GM23338 (cell line): ENCODE measurements at places on chromosomes 12 and 14. TPM values are rescaled to one million over a fixed set of nuclear protein-coding genes. Genes with fewer than 3 reads are reported as not detected.
A peak's percentile ranks its signal among the peaks of the same experiment; 100 is the strongest.

- no peak overlapping the region for H3K27ac ChIP-seq
- no peak for DNase-seq
- peaks cover 12% of the 10 kb centered on the region; the same call in 1 of the 2 replicates for H3K27me3 ChIP-seq
- H3K4me3 ChIP-seq, result no peak overlapping the region
- no peaks in the 10 kb centered on the region for H3K4me1 ChIP-seq
- peaks cover 17% of the 10 kb centered on the region for H3K36me3 ChIP-seq
Measured at GRCh38 chr12:123404581-123404980, 20.6 kb downstream of the KMT5A start.

GRCh38 chr12:99067171-99067785 is 422.2 kb downstream of the APAF1 start:
- H3K36me3 ChIP-seq, result no peaks in the 10 kb centered on the region
- no peaks in the 10 kb centered on the region for H3K27me3 ChIP-seq
- DNase-seq, result no peak

KCNH5 gene
- total RNA-seq, result 0.83 and 0.97 TPM in 2 replicates

HOXC4 gene
- total RNA-seq, result not detected in 2 replicates

- H3K27me3 ChIP-seq, result no peaks in the 10 kb centered on the region
- no peak overlapping the region for H3K4me3 ChIP-seq
- H3K27ac ChIP-seq, result no peak overlapping the region
- DNase-seq, result peak; percentile 74
- H3K4me1 ChIP-seq, result peaks cover 37% of the 10 kb centered on the region
- no peaks in the 10 kb centered on the region for H3K36me3 ChIP-seq
Measured at GRCh38 chr14:61925043-61925442, 162.8 kb downstream of the SNAPC1 start.

KRT79 gene
- 0.21 TPM in 1 of 2 replicates, not detected in the other for total RNA-seq

GRCh38 chr14:75273272-75274049 is 5.2 kb upstream of the FOS start:
- peaks cover 7% of the 10 kb centered on the region; the same call in 1 of the 2 replicates for H3K4me1 ChIP-seq
- H3K27me3 ChIP-seq, result peaks cover 31% of the 10 kb centered on the region
- no peak overlapping the region for H3K4me3 ChIP-seq
- H3K27ac ChIP-seq, result no peak overlapping the region

GRCh38 chr14:102588821-102589220 is 3.6 kb upstream of the RCOR1 start:
- H3K4me1 ChIP-seq, result peaks cover 18% of the 10 kb centered on the region
- no peaks in the 10 kb centered on the region for H3K36me3 ChIP-seq
- no peak for DNase-seq
- H3K27ac ChIP-seq, result no peak overlapping the region

GARIN6 gene
- total RNA-seq, result not detected in 2 replicates

DNA sequence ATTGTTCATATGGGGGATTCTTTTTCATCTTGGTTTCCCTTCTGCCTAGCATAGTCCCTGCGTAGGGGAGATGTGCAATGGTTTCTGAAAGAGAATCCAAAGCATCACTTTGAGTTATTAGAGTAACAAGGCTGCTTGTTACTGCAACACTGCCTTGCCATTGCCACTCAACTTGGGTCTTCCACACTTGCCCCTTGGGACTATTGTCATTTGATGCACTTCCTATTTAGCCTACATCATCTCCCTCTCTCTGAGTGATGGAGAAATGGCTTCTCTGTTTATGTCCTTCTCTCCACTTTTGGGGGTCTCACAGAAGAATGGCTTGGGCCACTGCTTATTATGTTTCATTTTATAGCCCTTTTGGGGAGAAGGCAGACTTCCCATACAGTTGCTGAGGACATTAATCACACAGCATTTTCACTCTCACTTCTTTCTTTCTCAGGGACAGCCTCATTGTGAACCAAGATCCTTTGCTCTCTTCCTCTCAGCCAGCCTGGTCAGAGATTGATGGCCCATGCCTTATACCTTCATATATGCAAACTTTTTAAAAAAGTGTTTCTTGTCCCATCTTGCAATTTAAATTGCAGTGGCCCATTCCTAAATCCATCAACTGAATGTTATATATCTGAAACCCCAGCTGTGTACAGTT is 50.8 kb upstream of the POC1B start:
- DNase-seq, result no peak
- 0 out of 2 replicates have a peak, but pooled peaks cover 12% of the 10 kb centered on the region for H3K4me1 ChIP-seq
- H3K36me3 ChIP-seq, result no peaks in the 10 kb centered on the region
- H3K27ac ChIP-seq, result no peak overlapping the region

DNA sequence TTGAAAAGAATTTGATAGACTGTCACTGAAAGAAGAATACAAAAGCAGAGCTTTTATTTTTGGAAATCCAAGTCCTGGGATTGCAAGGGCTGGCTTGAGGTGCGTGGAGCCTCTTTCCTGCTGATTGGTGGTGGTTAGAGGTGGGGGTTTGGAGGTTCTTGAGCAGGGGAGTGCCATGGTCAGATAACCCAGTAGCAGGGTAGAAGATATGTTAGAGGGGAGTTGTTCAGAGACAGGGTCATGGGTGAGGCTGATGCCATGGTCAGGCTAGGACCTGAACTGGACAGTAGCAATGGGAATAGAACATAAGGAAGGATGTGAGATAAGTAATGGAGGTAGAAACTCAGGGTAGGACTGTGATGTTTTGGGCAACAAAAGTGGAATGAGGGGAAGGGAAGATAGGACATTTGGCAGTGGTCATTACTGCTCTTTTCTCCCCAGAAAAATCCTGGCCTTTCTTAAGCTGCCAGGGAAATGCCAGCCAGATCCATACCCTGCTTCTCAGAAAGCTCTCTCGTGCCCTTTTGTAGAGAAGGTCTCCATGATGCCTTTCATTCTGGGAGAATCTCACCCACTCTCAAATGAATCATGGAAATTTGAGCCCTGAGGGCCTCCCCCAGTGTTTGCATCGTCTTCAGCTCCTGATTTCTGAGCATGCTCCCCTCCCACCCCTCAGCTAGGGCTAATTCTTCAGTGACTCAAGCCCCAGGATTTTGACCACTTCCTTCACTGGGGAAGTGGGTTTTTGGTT is 9.5 kb downstream of the EMP1 start:
- no peak overlapping the region for H3K4me3 ChIP-seq
- no peaks in the 10 kb centered on the region for H3K27me3 ChIP-seq
- H3K27ac ChIP-seq, result no peak overlapping the region
- DNase-seq, result no peak

GRCh38 chr12:110932046-110932445 is 11.7 kb upstream of the MYL2 start:
- peaks cover 12% of the 10 kb centered on the region for H3K4me1 ChIP-seq
- H3K4me3 ChIP-seq, result no peak overlapping the region
- H3K27me3 ChIP-seq, result no peaks in the 10 kb centered on the region
- H3K27ac ChIP-seq, result peak overlapping the region; percentile 50; the same call in 1 of the 2 replicates
- H3K36me3 ChIP-seq, result no peaks in the 10 kb centered on the region

GRCh38 chr12:62799766-62800406 is 135.1 kb downstream of the PPM1H start:
- H3K4me1 ChIP-seq, result peaks cover 8% of the 10 kb centered on the region
- no peaks in the 10 kb centered on the region for H3K27me3 ChIP-seq
- H3K36me3 ChIP-seq, result no peaks in the 10 kb centered on the region
- no peak overlapping the region; the same call in 1 of the 2 replicates for H3K27ac ChIP-seq
- H3K4me3 ChIP-seq, result no peak overlapping the region

GRCh38 chr14:32601906-32602305 is 272.8 kb downstream of the AKAP6 start:
- peaks cover 4% of the 10 kb centered on the region; the same call in 1 of the 2 replicates for H3K4me1 ChIP-seq
- no peaks in the 10 kb centered on the region for H3K27me3 ChIP-seq
- H3K36me3 ChIP-seq, result no peaks in the 10 kb centered on the region
- no peak overlapping the region for H3K27ac ChIP-seq

SLC25A21 gene
- 5.5 and 12.1 TPM in 2 replicates for total RNA-seq

DNA sequence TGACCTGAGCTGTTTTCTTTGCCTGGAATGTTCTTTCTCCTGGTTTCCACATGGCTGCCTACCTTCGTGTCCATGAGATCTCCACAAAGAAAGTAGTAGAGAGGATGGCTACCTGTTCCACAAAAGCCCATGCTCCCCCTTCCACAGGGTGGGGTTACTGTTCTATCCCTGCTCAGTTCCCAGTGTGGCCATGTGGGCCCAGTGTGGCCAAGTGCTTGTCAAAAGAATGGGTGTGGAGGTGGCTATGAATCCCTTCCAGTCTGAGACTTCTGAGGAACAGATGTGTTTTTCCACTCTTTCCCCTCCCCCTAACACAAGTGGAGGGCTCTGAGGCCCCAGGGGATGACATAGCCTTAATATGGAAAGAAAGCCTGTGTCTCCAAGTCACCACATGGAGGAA is 26.2 kb upstream of the HSP90B1 start:
- H3K4me1 ChIP-seq, result no peaks in the 10 kb centered on the region
- no peak overlapping the region for H3K27ac ChIP-seq
- no peaks in the 10 kb centered on the region for H3K36me3 ChIP-seq

DNA sequence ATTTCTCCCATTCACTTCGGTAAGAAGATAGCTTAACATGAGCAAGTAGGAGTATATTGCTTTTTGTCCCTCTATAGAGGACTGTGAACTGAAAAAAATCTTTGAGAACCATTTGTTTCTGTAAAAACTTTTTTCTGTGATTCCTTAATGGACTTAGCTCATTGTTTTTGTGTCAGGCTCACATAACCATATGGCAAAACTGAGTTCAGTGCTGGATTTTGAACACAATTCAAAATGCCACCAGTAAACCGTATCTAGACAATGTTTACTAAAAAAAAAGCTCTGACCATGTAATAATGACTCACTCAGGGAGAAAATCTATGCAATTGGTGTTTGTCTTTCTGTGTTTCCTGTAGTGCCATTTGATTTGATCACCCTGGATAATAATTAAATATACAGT is 5.2 kb downstream of the TRHDE start:
- no peak for DNase-seq
- peaks cover 33% of the 10 kb centered on the region for H3K27me3 ChIP-seq
- no peak overlapping the region for H3K27ac ChIP-seq
- H3K4me3 ChIP-seq, result no peak overlapping the region
- peaks cover 45% of the 10 kb centered on the region for H3K4me1 ChIP-seq

GRCh38 chr12:130948136-130948535 is 5.6 kb upstream of the ADGRD1 start:
- H3K27ac ChIP-seq, result no peak overlapping the region
- peaks cover 14% of the 10 kb centered on the region for H3K4me1 ChIP-seq
- H3K36me3 ChIP-seq, result no peaks in the 10 kb centered on the region
- peak; percentile 94 for DNase-seq
- no peaks in the 10 kb centered on the region for H3K27me3 ChIP-seq

DNA sequence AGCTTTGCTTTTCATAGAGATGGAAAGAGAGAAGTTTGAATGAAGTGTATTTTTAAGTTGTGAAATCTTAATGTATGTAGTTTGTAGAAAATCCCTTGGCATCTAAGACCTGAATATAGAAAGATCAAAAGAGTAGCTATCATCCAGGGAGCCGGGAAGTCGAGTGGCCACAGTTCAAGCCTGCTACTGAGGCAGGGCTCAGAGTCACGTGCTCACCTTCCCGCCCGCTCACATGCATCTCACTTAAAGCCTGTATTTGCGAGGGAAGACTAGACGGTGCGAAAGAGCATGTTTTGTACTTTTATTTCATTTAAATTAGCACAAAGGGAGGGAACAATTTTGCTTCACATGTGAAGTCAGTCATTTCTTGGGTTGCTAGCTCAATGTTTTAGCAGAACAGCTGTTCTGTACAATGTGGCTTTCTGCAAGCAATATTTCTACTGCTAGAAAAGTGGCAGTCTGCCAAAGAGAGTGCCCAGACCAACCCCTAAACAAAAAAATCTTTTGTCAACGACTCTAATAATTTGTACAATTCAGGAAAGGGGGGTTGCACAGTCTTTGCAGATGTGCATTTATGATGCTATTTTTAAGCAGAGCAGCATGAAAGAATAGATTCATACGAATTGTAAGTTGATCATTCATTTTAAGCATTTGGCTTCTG is 290.7 kb downstream of the NPAS3 start:
- peaks cover 11% of the 10 kb centered on the region for H3K4me1 ChIP-seq
- no peaks in the 10 kb centered on the region for H3K27me3 ChIP-seq
- H3K36me3 ChIP-seq, result no peaks in the 10 kb centered on the region
- no peak overlapping the region for H3K27ac ChIP-seq

GRCh38 chr14:52918486-52918885 is 32.4 kb downstream of the FERMT2 start:
- H3K4me1 ChIP-seq, result peaks cover 13% of the 10 kb centered on the region
- H3K27me3 ChIP-seq, result no peaks in the 10 kb centered on the region
- DNase-seq, result no peak

TDRD9 gene
- not detected in 2 replicates for total RNA-seq

GPD1 gene
- total RNA-seq, result 0.23 and 0.45 TPM in 2 replicates

DNA sequence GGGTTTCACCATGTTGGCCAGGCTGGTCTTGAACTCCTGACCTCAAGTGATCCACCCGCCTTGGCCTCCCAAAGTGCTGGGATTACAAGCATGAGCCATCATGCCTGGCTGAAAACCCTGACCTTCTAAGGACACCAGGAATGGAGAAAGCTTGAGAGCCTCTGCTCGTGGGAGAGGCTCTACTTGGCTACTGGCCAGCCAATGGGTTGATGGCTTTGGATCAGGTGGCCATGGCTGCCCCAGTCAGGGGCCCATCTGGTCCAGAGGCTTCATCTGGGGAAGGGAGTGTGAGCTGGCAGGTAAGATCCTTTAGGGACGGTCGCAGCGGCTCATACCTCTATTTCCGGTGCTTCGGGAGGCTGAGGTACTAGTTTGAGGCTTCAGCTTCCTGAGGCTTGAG is 42.5 kb upstream of the PPP1CC start:
- H3K27ac ChIP-seq, result no peak overlapping the region
- H3K4me1 ChIP-seq, result peaks cover 4% of the 10 kb centered on the region; the same call in 1 of the 2 replicates
- H3K36me3 ChIP-seq, result no peaks in the 10 kb centered on the region
- DNase-seq, result no peak
- no peak overlapping the region for H3K4me3 ChIP-seq

IRF9 gene
- total RNA-seq, result 8.2 and 9.2 TPM in 2 replicates

ZC2HC1C gene
- total RNA-seq, result 0.90 and 3.7 TPM in 2 replicates

RHOJ gene
- total RNA-seq, result 0.17 TPM in 1 of 2 replicates, not detected in the other

DNA sequence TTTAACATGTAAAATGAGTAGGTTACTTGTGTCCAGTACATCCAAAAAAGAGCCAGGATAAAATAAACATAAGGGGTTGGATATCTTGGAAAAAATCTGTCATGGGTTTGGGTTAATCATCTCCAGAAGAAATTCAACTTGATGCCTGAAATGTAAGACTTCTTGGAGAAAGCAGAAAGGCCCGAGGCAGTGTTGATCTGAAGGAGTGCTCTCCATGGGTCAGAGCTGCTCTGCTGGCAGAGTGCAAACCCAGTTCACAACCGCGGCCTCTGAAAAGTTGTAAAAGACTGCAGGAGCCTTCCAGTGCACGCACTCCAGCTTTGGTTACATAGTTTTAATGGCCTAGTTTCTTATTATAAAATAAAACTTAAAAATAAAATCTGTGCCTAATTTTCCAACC is 97.3 kb upstream of the ALX1 start:
- peak; percentile 19 for DNase-seq
- no peaks in the 10 kb centered on the region for H3K36me3 ChIP-seq
- H3K4me1 ChIP-seq, result no peaks in the 10 kb centered on the region
- H3K27me3 ChIP-seq, result no peaks in the 10 kb centered on the region
- H3K4me3 ChIP-seq, result no peak overlapping the region
- no peak overlapping the region for H3K27ac ChIP-seq

PLD4 gene
- 0.08 TPM in 1 of 2 replicates, not detected in the other for total RNA-seq

DNA sequence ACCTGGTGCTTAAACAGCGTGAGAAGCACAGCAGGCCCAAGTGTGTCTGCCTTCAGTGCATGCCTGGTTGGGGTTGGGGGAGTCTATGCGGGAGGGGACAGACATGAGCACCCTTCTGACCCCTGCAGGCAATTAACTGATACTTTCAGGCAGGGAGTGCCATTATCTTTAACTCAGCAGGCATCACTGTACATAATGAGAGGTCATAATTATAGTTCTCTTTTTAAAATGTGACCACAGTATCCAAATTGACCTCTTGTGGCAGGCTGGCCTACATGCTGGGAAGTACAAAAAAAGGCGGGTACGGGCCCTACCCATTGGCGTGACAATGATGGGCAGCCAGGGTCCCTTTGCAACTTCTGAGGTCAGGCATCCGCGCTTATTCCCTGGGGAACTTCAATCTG is 209.1 kb downstream of the FOXN3 start:
- DNase-seq, result peak; percentile 35
- no peaks in the 10 kb centered on the region for H3K36me3 ChIP-seq
- no peak overlapping the region for H3K27ac ChIP-seq
- peaks cover 47% of the 10 kb centered on the region for H3K4me1 ChIP-seq

OTOGL gene
- total RNA-seq, result 0.35 and 0.66 TPM in 2 replicates

CAPS2 gene
- total RNA-seq, result 4.1 and 7.4 TPM in 2 replicates
